ENCODE measurements at places on chromosomes 5 and 9.
A peak's percentile ranks its signal among the peaks of the same experiment; 100 is the strongest.

- DNase-seq, result no peak
These were observed 686 bp downstream of the BRD9 start for GRCh38 chr5:891837-892393.

DNA sequence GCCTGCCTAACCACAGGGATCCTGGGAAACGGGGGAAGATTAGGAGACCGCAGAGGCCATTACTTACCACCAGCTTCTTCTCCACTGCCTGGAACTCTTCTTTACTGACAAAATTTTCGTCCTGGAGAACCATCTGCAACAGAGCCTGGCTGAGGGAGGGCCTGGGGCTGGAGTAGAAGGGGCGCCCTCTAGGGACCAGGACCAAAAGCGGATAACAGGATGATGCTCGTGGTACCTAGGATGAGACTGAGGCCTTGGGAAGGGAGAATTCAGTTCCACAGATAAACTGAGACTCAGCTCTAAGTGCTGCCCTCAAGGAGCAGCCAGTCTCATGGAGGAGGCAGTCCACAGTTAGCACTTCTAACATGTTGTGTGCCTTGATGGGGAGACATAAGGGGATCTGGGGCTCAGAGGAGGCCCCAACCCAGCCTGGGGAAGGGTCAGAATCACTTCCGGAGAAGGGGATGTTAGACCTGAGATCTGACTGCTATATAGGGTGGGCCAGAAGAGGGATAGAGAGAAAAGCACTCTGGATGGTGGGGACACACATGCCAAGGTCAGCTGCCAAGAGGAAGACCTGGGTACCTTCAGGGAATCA is 1.2 kb downstream of the SPATA24 start:
- peak; percentile 23 for DNase-seq

GRCh38 chr5:862367-863243 is 11.8 kb upstream of the ZDHHC11 start:
- DNase-seq, result no peak

- DNase-seq, result peak; percentile 56
These were observed 2.1 kb downstream of the NR4A3 start for GRCh38 chr9:99823681-99824377.

GRCh38 chr5:53109056-53109442 is 508 bp downstream of the MOCS2 start:
- no peak for DNase-seq

- no peak for DNase-seq
These were observed 501.5 kb downstream of the DMAC1 start for GRCh38 chr9:7298123-7298522.

DNA sequence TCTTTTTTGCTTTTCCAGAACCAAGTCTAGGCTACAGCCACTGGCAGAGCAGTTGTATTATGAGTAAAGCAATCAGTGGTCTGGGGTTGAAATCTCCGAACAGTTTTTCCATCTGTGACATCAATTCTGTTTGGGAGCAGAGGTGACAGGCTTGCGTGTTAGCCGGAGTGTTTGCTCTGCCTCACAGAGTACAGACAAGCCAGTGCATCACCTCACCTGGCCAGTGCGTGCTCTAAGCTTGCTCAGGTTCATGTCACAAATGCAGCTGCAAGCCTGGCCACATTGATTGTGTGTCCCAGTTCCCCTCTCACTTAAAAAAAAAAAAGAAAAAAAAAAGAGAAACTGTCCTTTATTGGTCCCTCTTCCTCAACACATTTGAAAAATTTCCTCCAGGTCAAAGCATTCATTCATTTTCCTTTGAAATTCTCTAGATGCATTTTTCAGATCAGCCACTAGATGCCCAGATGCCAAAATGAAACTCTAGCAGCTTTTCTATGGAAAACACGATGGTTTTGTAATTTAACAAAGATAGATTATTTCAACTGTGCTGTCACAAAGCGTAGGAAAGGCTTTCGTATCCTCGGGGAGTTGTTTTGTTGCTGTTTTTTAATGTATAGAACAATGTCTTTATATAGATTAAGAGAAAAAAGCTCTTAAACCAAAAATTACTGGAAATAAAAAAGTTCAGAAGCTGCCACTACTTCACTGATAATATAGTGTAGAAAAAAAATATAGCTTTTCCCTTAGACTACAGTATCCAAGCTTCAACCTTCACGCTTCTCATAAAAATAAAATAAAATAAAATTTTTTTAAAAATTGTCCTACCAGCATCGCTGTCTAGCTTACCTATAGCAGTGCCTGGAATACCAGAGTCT is 585.5 kb downstream of the TLE1 start:
- no peak for DNase-seq

DNA sequence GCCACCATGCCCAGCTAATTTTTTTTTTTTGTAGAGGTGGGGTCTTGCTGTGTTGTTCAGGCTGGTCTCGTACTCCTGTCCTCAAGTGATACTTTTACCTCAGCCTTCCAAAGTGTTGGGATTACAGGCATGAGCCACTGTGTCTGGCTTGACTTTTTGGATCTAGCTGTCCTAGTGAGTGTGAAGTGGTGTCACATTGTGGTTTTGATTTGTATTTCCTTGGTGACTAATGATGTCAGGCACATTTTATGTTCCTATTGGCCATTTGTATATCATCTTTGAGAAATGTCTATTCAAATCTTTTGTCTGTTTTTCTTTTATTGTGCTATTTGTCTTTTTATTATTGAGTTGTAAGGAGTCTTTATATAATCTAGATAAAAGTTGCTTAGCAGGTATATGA is 53.5 kb upstream of the MCCC2 start:
- no peak for DNase-seq

DNA sequence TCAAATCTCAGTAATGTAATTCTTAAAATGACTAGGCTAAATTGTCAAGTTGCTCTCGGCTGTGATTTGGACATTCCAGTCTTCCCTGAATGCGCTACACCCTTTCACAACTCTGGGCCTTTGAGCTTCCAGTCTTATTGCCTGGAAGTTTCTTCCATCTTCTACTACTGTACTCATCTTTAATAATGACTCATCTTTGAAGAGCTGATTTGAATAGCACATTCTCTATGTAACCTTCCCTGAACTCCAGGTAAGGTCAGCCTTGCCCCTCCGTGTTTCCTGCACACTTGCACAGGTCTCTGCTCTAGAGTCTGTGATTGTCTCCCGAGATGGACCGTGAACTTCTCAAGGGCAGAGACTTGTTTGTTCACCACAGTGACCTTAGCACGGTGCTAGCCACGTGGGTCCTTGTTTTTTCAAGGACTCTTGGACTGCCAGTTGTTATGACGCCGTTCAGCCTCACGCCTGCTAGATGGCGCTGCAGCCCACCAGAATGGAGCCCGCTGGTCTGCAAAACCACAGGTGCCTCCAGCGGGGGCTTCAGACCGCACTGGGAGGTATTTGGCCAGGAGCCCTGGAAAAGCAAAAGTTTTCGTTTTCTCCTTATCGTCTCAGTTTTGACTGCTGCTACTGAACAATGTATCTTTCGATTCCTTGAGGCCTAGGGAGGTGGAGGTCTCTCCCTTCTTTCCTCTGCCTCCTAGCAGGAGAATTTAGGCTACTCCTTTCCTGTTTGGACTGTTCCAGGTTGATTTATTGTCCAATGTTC is 44.4 kb downstream of the SEC61B start:
- DNase-seq, result peak; percentile 66

- no peak for DNase-seq
These were observed 83.1 kb downstream of the OLFM1 start for GRCh38 chr9:135170535-135170934.

- no peak for DNase-seq
These were observed 117.3 kb downstream of the TTLL11 start for GRCh38 chr9:121975801-121976277.

GRCh38 chr5:161034451-161034850 is 182.4 kb upstream of the ATP10B start:
- no peak for DNase-seq

- no peak for DNase-seq
These were observed 1.7 kb downstream of the PALM2AKAP2 start for GRCh38 chr9:109781541-109782197.

DNA sequence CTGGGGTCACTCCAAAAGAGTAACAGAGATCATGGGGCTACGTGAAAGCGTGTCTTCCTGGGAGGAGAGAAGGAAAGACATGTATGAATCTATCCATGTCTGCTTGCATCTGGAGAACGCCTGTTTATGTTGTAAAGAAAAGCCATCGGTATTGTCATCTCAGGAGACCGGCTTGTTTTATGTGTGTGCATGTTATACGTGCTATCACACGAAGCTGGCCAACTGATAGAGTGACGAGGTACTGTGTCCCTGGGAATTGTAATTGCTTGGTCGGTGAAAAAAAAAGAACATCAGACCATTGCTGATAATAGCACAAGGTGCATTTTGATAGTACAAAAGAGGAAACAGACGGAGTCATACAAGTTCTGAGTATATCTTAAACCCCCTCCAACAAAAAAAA is 370 bp upstream of the CDH6 start:
- DNase-seq, result no peak

DNA sequence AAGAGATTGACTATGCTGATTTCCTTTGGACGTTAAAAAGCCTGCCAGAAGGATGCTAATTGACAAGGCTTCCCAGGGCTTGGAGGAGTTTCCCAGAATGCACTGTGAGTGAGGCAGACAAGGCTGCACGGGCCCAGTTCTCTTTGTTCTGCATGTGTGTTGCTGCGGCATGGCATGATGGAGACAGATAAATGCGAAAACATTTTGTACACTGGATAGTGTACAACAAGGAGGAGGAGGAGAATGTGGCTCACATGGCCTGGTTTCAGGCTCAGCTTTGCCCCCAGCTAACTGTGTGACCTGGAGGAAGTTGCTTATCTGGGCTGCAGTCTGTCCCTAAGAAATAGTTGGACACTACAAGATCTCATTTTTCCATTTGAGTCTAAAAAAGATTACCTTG is 135.5 kb upstream of the CPEB4 start:
- DNase-seq, result no peak

GRCh38 chr9:16532272-16532671 is 338.2 kb downstream of the BNC2 start:
- DNase-seq, result no peak

DNA sequence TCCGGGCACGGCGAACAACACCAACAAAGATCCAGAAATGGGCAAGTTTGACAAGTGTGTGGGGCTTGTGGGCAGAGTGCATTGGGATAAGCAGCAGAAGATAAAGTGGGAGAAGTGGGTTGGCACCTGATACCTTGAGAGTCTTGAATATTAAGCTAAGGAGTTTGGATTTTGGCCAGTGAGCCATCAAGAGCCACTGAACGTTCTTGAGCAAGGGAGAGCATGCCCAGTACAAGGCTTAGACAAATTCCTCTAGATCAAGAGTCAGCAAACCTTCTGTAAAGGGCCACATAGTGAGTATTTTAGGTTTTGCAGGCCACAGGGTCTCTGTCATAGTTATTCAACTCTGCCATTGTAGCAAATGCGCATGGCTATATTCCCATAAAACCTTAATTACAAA is 26.6 kb upstream of the TRMT10B start:
- no peak for DNase-seq

GRCh38 chr5:160357861-160358411 is 12.5 kb downstream of the C1QTNF2 start:
- peak; percentile 48 for DNase-seq

DNA sequence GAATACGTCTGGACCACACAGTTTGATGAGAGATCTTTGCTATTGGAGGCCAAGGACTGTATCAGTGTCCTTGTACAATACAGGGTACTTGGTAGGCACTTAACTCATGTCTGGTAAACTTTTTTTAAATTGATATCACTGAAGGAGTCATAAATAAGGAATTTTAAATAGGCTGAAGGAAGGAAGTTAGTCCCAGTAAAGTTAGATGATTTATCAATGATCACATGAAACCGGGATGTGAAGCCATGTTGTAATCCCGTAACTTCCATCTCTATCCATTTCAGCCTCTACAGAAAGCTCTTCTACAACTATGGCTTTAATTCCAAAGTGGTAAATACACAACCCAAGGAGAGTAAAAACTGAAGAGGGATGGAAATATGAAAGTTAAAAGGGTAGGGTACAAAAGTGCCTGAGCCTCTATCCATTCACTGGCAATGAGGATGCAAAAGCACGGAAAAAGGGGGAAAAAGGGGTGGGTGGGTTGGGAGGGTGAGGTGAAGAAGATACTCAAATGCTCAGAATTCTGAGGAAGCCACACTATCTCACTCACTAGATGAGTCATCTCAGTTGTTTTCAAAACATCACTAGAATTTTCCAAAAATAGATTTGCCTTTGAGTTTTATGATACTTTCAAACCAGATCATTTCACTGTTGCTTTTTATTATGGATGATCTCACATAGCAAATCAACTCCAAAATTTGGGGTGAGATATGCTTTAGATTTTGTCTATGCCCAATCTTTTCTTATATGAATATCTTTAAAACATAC is 1053.5 kb downstream of the NR2F1-AS1 start:
- no peak for DNase-seq

DNA sequence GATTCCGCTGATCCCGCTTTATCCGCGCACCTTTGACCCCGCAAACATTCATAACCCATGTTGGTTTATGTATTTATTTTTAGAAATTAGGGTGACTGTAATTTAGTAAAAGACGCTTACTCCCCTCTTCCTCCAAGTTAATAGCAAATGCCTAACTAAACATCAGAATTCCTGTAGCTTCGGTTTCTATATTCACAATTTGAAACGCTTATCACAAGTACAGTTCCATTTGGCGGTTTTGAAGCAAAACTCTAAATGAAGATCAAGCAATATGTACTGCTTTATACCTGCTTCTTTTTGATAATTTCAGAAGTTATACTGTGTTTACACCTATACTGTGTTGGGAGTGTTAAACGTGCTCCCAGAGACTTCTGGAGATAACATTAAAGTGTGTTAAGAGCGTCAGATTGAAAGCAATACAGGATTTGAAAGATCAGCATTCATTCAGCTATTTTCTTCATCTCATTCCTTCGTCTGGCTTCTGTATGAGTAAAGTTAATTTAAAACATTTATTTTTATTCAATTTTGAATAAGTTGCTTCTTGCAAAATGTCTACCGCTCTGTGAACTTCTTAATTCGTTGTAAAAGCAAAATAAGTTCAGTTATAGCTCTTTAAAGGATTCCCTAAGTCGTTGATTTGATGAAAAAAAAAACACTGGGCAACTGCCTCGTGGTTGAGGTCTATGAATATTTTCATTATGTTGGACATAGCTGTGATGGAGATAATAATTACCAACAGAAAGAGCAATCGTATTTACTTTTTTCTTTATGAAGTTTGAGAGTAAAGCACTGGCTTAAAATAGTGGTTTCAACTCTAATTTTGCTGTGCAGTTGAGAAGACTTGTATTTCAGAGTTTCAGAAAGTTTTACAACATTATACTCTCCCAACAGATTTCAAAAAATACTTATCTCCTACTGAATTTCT is 2.5 kb downstream of the PRDM6 start:
- no peak for DNase-seq

GRCh38 chr9:4569101-4569500 is 78.8 kb downstream of the SLC1A1 start:
- DNase-seq, result no peak
